ENCODE measurements at places on chromosomes 11 and 22.

- ATAC-seq = no peak
Observed at GRCh38 chr22:25847451-25847850, 105.5 kb downstream of the MYO18B start.

- no peak for ATAC-seq
Observed at GRCh38 chr11:26847459-26847858, 125.6 kb upstream of the SLC5A12 start.

- ATAC-seq = no peak
Observed at GRCh38 chr22:27684901-27685300, 116.7 kb downstream of the MN1 start.

- ATAC-seq = no peak
Observed at GRCh38 chr22:32331236-32331917, 26.3 kb upstream of the RFPL3 start.

- ATAC-seq = no peak
Observed at GRCh38 chr11:111438846-111439520, 59.9 kb upstream of the POU2AF1 start.

GRCh38 chr11:20421946-20422345 is 34.4 kb downstream of the PRMT3 start:
- ATAC-seq = no peak

DNA sequence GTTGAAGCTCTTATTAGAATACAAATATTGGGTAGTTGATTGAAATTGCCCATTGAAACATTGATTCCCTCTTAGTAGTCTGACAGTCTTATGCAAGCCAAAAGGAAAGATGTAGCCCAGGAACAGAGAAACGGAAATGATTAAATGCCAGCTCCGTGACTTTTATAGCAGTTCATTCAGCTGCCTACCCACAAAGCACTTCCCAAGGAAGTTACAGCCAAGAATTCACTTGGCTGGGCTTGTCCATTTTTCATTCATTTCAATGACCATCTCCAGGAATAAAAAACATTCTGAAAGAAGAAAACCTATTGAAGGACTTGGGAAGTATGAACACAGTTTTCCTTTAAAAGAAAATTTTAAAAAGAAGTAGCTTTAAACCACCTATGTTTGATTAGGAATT is 62.0 kb downstream of the NCAM1 start:
- ATAC-seq = no peak

DNA sequence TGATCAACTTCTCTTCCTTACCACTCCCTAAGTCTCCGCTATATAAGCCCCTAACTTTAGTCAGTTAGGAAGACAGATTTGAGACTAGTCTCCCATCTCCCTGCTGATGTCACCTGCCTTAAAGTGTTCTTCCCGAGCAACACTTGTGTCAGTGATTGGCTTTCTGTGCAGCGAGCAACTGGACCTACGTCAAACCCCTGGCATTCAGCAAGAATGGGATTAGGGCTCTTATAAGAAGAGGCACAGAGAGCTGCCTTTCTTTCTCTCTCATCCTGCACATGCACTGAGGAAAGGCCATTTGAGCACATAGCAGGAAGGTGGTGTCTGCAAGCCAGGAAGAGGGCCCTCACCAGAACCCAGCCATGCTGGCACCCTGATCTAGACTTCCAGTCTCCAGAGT is 116.6 kb upstream of the THY1 start:
- no peak for ATAC-seq

GRCh38 chr11:114209904-114210303 is 86.3 kb upstream of the NNMT start:
- ATAC-seq = no peak

DNA sequence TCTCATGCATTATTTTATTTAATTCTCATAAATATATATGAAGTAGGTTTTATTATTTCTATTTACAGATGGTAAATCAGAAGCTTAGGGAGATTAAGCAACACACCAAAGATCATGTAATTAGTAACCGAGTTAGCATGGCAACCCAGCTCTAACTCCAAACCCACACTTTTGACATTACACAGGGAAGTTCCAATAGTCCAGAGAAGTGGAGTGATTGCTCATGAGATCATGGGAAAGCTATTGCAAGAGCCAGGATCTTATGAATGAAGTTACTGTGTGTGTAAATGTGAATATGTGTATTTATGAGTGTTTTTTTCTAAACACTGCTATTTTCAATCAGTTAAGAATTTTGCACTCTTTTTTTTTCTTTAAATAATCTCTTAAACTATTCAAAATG is 225.8 kb upstream of the KIRREL3 start:
- no peak for ATAC-seq

GRCh38 chr22:43236411-43237166 is 49.7 kb upstream of the TTLL12 start:
- no peak for ATAC-seq

- no peak for ATAC-seq
Observed at GRCh38 chr11:2303627-2304505, 2.1 kb downstream of the TSPAN32 start.

DNA sequence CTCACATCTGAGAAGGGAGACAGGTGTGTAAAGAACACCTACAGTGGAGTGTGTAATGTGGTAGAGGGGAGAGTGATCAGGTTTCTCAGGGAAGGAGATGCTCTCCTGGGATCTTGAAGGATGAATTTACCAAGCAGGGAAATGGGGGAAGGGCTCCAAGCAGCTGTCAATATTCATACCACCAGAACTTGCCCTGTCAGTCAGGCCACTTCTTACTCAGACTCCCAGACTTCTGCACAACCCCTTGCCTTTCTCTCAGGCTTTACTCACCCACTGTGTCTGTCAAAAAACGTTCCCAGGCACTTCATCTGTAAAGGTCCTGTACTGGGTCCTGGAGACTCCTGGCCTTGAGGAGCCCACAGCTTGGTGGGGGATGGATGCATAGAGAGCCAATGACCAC is 14.0 kb upstream of the FCHSD2 start:
- ATAC-seq = no peak

DNA sequence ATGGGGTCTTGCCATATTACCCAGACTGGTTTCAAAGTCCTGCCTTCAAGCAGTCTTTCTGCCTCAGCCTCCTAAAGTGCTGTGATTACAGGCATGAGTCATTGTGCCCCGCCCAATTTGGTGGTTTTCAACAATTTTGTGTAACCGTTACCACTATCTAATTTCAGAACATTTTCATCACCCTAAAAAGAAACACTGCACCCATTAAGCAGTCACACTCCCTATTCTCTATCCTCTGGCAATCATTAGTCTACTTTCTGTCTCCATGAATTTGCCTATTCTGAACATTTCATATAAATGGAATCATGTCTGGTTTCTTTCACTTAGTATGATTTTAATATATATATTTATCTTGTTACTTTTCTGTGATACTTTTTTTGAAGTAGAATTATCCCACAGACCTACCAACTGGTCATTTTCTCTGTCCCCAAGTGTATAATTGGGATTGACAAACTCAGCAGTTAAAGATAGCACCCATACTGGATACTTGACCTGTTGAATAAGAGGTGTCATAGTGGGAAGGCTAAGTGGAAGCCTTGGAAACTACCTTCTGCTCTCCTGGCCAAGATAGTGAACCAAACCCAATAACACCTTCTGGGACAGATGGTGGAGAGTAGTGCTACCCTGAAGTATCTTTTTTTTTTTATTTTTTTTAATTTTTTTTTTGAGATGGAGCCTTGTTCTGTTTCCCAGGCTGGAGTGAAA is 64.8 kb downstream of the STIM1 start:
- ATAC-seq = no peak

DNA sequence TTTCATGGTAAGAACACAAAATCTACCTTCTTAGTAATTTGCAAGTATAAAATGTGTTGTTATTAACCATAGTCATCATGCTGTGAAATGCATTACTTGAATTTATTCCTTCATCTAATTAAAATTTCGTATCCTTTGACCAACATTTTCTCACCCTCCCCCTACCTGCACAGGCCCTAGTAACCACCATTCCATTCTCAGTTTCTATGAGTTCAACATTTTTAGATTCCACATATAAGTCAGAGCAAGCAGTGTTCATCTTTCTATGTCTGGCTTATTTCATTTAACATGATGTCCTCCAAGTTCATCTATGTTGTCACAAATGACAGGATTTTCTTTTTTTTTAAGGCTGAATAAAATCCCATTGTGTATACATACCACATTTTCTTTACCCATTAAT is 43.5 kb upstream of the CCDC179 start:
- no peak for ATAC-seq

- no peak for ATAC-seq
Observed at GRCh38 chr11:35167426-35167954, 28.5 kb downstream of the CD44 start.

- ATAC-seq = peak; percentile 16
Observed at GRCh38 chr22:24845041-24845898, 39.3 kb downstream of the SGSM1 start.

DNA sequence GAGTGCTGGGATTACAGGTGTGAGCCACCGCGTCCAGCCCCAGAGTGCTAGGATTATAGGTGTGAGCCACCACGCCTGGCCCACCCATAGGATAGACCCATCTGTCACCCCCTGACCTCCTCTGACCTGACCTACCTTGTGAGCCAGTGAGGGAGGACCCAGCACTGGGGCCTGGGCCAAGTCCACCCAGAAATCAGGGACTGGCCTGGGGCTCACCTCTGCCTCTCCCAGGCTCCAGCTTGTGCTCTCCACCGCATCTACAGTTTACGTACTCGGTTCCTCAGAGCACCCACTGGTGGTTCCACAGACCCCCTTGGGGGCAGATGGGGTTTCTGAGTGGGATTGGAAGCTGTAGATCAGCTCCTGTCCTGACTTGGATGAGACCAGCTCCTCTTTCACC is 6.4 kb downstream of the SLC29A2 start:
- ATAC-seq = no peak

DNA sequence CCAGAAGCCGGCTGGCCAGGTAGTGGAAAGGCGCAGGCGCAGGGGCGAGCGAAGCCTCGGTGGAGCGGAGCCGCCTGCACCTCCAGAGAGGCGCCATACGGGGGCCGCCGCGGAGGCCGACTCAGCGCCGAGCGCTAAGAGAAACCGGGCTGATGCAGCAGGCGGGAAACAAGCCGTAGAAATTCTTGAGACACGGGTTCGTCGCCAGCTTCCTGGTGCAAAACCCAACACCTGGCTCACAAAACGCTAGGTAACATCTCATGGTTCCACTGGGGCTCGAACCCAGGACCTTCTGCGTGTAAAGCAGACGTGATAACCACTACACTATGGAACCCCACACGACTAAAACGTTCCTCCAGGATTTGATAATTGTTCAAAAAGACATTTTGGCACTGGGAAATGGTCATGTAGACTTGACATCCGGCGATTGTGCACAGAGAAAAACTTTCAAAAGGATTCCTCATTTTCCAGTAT is 39.1 kb downstream of the OR4D9 start:
- peak; percentile 95 for ATAC-seq

- no peak for ATAC-seq
Observed at GRCh38 chr22:32042924-32043323, at the start of gene SLC5A1. Gene SLC5A1, plus strand, starts transcription at chr22:32043261. Its CDS starts 21 bp downstream, at chr22:32043282.

DNA sequence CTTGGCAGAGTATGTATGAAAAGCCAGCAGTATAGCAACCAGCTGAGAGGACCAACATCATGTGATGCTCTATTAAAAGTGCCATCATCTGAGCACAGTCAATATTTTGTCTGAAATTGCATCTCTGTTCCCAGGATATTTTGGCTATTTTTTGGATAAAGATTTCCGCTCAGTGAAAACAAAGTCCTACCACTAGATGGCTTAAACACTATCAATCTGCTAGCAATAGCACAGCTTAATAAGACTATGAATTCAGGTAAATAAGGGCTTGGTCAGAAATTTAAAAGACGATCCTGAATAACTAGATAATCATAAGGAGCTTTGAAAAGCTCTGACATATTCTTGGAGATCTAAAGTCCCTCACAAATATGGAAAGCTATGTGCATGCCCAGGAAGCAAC is 74.4 kb downstream of the MS4A13 start:
- ATAC-seq = no peak
